ENCODE measurements at places on chromosomes 1 and 21.

DNA sequence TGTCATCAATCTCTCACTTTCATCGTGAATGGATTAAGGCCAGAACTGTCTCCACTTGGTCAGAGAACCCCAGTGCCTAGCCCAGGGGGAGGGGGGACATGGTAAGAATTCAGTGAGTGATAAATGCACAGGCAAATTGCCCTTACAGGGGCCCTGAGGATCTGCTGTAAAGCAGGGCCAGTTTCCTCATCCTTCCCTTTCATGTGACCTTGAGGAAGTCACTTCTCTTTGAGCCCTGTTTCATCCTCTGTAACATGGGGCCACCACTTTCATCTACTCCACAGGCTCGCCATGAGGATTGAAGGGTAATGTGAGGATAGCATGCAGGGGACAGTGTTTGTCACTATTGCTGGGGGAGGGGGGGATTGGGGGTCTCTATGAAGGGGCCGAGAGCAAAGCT lies 28.1 kb upstream of the C1QA start:
- DNase-seq = no peak

DNA sequence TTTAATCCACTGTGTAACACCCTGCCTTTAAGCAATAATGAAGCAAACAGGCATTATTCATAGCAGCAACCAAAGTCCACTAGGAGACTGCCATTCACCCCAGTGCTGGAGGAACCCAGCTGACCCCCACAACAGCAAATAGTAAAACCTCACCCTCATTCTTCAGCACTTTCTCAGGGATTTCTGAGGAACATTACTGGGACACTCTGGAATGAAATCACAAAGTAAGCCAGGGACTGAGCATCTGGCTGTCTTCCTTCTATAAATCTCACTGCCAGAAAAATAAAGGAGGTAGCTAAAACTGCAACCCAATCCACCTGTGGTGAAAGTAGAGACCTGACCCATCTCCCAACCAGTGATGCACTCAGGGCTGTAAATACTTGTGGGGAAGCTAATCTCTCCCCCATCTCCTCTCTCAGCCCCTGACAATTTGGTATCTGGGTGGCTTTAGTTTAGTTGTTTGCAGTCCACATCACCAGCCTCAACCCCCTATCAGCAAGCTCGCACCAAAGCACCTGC lies 47.1 kb downstream of the COL6A1 start:
- DNase-seq = no peak

DNA sequence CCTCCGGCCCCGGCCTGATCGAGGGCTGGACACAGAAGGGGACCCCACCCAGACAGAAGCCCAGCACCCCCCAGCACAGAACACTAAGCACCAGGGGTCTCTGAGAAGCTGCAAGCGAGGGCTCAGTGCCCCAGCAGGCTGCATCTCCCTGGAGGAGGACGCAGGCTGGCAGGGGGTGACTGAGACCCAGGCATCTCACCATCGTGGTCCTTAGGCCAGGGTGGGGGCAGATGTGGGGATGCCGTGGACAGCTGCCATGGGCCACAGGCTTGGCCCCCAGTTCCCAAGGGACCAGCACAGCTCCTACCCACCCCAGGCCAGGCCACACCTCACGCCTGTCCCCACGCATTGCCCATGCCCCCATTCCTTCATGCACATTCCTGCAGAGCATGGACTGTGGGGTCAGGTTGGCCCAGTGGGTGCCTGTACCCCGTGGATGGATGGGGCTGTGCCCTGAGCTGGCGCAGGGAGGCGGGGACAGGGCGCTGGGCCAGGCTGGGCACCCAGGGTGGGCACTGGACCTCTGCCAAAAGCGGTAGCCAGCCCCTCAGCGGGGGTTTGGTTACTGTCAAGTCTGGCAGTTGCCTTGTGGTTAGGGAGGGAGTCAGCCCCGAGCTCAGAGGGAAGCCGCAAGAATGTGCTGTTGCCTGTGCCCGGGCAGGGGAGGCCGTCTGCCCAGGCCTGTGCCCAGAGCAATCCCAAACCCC lies 61.5 kb downstream of the ARHGEF16 start:
- DNase-seq = no peak

- no peak for DNase-seq
Measured at GRCh38 chr1:155069551-155070157, 6.1 kb downstream of the EFNA4 start.

DNA sequence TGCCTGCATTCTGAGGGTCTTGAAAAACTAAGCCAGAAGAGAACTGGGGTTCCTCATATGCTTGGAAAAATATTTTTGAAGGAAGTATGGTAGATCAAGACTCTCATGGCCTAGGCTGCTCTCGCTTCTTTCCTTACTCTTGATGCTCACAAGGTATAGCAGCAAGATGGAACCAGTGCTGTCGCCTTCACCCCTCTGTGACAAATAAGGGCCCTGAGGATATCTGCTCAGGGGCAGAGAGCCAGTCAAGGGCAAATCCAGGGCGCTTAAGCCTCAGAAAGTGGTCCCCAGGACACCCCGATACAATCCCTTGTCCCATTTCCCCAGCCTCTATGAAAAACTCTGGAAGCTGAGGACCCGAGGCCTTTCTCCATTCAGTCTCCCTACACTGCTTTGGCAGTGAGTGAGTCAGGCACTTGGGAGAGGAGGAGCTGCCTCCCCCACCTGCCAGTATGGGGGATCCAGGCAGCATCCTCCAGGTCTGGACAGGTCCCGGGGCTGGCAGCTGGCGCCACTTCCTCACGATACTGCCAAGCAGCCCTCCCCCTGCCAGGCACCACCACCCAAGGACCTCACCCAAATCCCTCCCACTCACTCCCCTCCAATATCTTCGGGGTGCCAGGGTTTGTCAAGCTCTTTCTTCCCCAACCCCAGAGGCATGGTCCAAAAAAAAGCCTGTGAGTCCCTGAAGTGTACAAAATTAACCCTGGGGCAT lies 1.3 kb downstream of the IGSF9 start:
- DNase-seq = no peak

DNA sequence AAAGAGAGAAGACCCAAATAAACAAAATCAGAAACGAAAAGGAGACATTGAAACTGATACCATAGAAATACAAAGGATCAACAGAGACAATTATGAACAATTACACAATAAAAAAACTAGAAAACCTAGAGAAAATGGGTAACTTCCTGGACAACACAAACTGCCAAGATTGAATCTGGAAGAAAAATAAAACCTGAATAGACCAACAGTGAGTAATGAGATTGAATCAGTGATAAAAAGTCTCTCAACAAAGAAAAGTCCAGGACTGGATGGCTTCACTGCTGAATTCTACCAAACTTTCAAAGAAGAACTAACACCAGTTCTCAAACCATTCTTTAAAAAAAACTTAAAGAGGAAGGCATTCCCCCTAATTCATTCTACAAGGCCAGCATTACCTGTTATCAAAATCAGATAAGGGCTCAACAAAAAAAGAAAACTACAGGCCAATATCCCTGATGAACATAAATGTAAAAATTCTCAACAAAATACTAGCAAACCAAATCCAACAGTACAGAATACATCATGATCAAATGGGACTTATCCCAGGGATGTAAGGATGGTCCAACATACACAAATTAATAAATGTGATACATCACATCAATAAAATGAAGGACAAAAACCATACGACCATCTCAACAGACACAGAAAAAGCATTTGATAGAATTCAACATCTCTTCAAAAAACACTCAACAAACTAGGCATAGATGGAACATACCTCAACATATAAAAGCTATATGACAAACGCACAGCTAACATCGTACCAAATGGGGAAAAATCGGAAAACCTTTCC lies 119.9 kb downstream of the ACBD6 start:
- no peak for DNase-seq

- DNase-seq = no peak
Measured at GRCh38 chr21:34133802-34134201, 60.4 kb downstream of the MRPS6 start.

- DNase-seq = no peak
Measured at GRCh38 chr21:45309069-45309986, 21.6 kb upstream of the POFUT2 start.

- no peak for DNase-seq
Measured at GRCh38 chr1:90347366-90347765, 352.5 kb downstream of the ZNF326 start.

GRCh38 chr1:205832326-205832751 lies 17.6 kb downstream of the PM20D1 start:
- no peak for DNase-seq

GRCh38 chr1:60141276-60141675 lies 67.7 kb upstream of the C1orf87 start:
- DNase-seq = no peak

GRCh38 chr21:35601211-35601610 lies 459.1 kb downstream of the SETD4 start:
- no peak for DNase-seq

All from activated T-helper 1 cell treated with Interleukin-2 at 50 U/mL for 16 hours (primary cell).